M059J (cell line): ENCODE measurements at places on chromosomes 1 and 21. TPM values are rescaled to one million over a fixed set of nuclear protein-coding genes. Genes with fewer than 3 reads are reported as not detected.

DNA sequence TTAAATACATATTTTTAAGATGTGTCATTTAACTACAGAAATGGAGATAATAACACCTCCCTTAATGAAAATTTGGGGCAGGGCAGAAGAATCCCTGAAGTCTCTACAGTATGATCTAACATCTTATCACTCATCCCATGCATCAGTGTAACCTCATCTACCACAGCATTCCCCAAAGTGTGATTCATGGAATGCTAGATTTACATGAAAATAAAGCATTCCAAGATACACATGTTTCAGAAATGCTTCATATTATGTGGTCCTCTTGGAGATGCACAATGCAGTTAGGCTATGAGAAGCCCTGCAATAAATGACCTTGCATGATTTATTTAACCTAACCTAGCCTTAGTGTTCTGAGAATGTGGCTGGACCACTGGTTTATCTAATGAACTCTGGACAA lies 166.9 kb upstream of the SYT6 start:
- peak; percentile 83 for DNase-seq

DNA sequence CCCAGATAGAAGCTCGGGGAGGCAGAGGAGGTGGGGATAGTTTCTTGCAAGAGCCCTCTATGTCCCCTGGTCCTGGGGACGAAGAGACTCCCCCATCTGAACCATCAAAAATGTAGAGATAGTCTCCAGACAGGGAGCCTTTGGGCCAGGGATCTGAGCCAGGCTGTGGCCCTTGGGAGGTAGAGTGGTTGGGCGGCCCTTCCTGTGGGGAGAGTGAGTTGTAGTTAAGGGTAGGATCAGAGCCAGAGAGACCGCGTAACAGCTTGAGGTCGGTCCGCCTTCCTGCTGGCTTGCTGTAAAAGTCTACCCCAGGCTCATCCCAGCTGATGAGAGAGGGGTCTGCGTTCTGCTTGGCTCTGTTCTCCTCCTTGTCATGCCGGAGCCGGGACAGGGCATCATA lies 25.3 kb downstream of the PIK3C2B start:
- no peak for DNase-seq

DNA sequence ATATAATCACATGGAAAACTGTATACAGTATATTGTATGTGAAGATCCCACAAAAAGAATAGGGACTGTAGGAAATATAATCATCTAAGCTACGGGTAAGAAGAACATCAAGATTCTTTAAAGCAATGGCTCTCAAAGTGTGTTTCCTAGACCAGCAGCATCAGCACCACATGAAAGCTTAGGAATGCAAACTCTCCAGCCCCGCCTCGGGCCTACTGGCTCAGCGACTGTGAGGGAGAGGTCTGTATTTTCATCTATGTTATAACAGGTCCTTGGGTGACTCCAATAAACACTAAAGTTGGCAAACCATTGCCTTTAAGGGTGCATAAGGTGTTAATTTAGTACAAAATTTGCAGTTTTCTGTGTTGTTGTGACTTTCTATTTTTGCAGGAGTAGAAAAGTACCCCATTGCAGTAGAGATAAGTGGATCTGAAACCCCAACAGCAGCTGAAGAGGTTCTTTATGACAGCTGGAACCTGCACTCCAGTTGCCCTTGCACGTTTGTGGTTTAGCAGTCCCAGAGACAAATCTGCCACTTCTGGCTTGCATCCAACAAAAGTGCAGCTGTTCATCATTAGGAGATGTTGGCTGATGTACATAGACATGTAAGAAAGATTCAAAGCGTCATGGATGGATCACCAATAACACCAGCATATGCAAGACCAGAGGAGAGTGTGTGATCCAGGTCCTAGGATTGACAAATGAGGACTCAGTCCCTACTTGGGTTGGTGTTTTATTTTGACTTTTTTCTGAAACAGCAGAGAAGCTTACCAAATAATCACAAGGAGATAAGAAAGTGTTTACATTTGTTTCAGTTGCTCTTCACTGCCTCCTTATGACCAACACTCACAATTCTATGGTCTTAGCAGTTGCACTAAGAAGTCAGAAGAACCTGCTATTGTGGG lies 15.9 kb upstream of the IFNAR1 start:
- DNase-seq: peak; percentile 35

The FAM43B gene
- total RNA-seq: 3.5 and 5.0 TPM in 2 replicates

GRCh38 chr1:89635825-89636815 lies 3.2 kb downstream of the LRRC8C start:
- peak; percentile 69 for DNase-seq

The PPIAL4G gene
- total RNA-seq: not detected in 2 replicates

The PDE9A gene
- total RNA-seq: 0.07 TPM in 1 of 2 replicates, not detected in the other

The CGN gene
- 0.52 and 1.5 TPM in 2 replicates for total RNA-seq

The HNRNPU gene
- 246 and 357 TPM in 2 replicates for total RNA-seq

GRCh38 chr1:89499320-89499719 lies 25.3 kb upstream of the LRRC8B start:
- DNase-seq: peak; percentile 8

GRCh38 chr1:65359888-65360287 lies 50.5 kb downstream of the DNAJC6 start:
- DNase-seq: no peak

- DNase-seq: peak; percentile 57
Measured at GRCh38 chr1:245742896-245743295, 588.1 kb downstream of the KIF26B start.

The SGIP1 gene
- total RNA-seq: 3.9 and 5.8 TPM in 2 replicates

DNA sequence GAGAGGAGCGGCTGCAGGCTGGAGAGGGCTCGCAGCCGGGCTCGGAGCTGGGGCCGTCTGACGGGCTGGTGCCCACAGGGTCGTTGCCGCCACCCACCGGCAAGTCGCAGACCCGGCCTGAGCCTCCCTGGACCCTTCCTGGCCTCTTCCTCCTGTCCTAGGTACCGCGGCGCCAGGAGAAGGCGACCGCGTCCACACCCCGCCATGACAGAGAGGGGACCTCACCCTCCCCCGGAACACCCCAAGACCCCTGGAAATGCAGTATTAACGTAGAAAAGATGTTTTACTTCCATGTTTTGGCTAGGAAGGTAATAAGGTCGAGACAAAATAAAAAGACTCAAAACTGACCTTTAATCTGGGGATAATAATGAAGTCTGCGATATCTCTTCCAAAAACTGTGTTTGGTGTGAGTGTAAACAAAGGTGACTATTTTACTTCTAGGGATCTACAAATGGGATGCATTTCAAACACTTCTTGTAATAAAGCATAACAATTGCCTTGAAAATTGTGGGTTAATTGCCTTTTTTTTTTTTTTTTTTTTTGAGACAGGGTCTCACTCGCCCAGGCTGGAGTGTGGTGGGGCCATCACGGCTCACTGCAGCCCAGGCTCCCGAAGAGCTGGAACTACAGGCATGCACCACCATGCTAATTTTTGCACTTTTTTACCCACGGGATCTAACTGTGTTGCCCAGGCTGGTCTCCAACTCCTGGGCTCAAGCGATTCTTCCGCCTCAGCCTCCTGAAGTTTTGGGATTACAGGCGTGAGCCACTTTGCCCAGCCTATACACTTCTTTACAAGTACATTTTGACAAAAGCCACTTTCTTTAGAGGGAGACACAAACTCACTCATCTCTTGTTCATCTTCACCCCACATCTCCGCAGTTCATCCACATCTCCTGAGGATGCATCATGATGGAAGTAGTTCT lies 838 bp upstream of the RSRP1 start:
- no peak for DNase-seq

The SMIM1 gene
- not detected in 2 replicates for total RNA-seq

DNA sequence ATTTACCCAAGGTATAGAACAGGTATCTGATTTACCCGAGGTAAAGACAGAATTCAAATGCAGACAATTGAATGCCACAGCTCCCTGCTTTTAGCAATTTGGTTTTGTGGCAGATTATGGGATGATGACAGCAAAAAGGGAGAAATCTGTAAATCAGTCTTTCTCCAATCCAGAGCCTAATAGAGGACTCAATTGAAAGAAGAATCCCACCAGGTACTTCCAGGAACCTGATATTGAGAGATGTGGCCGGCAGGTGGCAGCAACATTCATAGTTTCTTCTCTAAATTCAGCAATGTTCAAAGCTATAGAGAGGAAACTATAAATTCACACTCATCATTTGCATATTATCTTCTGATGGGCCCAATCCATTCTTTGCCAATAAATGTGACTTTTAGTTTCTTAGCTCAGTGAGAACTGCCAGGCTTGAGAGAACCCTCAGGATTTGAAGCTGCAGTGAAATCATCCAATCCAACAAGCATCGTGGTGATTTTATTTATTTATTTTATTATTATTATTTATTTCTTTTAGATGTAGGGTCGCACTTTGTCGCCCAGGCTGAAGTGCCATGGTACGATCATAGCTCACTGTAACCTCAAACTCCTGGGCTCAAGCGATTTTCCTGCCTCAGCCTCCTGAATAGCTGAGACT lies 9.8 kb upstream of the PHACTR4 start:
- peak; percentile 64 for DNase-seq

The ZRANB2 gene
- 17.2 and 29.2 TPM in 2 replicates for total RNA-seq

DNA sequence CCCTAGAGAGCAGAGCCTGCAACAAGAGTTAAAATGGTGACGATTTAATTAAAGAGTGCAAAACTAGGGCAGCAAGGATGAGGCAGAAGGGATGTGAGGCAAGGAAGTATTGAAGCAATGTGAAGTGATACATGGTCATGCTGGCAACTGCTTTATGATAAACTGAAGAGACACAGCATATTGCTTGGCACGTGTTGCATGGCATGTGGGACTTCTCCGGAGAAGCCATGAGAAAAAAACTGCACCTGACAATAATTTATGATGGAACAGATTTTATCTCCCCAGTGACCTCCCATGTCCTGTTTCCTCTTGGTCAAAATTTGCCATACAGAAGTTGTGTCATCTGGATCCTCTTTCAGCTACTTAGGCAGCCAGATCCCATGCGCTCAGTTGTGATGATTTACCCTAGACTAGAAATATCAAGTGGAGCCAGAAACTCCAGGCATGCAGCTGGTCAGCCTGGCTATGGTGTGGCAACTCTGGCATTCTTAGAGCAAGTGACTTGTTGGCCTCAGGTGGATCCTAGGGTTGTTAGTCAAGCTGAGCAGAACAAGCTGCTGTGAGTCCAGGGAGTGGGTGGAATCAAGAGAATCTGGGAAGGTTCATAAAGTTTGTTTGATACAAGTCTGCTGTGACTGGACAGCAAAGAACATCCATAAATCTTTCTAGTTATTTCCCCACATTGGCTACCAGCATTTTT lies 611.4 kb upstream of the USP24 start:
- peak; percentile 36 for DNase-seq

GRCh38 chr1:240189386-240189989 lies 97.8 kb downstream of the FMN2 start:
- peak; percentile 57 for DNase-seq

DNA sequence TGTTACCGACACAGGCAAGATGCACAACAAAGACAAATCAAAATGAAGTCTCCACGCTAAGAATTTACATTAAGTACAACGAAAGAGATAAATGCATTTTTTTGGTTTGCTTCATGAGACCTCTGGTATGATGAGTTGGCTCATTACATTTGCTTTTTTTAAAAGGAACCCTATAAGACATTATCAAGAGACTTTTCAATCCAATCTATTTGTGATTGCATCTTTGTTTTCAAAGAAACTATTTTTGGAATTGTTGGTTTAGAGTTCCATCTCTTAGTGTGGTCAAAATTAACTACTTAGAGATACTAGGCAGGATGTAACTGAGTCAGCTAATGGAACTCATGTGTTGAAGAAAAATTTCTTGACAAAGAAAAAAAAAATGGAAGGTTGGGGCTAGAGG lies 200.1 kb downstream of the ZC3H11B start:
- DNase-seq: peak; percentile 6

- peak; percentile 90 for DNase-seq
Measured at GRCh38 chr1:183080406-183080805, 57.2 kb downstream of the LAMC1 start.

- no peak for DNase-seq
Measured at GRCh38 chr1:235101558-235102258, 26.9 kb downstream of the TOMM20 start.

DNA sequence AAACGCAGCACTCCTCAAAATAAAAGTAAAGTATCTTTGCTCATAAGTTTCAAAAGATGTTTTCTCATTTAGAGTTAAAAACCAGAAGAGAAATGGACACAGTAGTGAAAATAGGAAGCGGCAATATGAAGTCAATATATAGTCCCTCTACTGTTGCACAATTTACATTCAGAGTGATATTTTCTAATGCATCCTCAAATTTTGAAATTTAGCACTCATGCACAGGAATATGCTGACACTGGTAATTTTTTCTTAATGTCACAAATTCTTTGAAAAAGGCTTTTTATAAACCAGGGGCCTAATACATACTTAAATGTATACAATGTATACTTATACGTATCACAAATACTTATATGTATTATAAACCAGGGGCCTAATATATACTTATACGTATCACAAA lies 19.5 kb downstream of the ST7L start:
- no peak for DNase-seq

The MFSD2A gene
- total RNA-seq: 1.2 and 2.3 TPM in 2 replicates

- peak; percentile 61 for DNase-seq
Measured at GRCh38 chr1:46137916-46138315, 5.5 kb upstream of the PIK3R3 start.

The CCDC181 gene
- total RNA-seq: 0.37 and 1.4 TPM in 2 replicates

The TESK2 gene
- 3.4 and 5.8 TPM in 2 replicates for total RNA-seq

The DNAJC28 gene
- total RNA-seq: 1.9 TPM in 2 replicates

DNA sequence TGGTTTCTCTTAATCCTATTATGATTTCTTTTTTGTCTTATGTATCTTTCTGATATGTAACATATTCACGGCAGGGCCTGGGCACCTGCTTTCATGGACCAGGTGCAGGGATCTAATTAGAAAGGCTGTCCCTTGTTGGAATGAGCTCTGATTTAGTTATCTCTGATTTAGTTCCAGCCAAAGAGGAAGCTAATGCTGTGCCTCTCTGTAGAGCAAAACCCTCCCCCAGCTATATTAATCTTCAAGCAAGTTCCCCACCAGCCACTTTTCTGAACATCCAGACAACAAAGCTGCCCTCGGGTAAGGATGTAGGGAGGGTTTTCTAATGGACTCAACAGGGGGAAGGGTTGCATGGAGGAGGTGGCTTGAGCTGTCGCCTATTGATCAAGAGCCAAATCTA lies 6.1 kb downstream of the TSACC start:
- DNase-seq: no peak

- DNase-seq: peak; percentile 79
Measured at GRCh38 chr1:39892601-39893595, 8.8 kb downstream of the MYCL start.
